ENCODE measurements at places on chromosomes 6 and 20.

DNA sequence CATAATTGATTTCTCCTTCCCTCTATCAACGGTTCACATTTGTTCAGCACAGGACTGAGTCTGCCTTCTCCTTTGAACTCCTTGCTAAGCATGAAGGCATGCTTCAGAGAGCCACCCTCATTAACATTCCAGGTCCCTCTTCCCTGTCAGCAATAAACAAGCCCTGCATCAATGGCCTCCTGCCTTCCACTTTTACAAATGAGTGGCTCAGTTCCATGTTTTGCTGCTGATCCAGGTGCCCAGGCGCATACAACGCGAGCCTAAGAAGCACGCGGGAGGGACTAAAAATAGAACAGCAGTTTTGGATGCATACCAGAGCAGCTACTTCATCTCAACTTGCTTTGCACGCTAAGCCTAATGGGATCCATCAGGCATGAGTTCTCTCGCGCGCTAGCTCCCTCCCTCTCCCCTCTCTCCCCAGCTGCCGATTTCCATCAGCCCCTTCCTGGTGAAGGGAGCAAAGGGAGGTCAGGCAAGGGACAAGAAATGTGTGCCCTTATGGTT, 53.4 kb downstream of the TRAF3IP2 start:
- DNase-seq, result peak; percentile 92

- no peak for DNase-seq
Observed at GRCh38 chr6:82245376-82245775, 2.2 kb downstream of the IBTK start.

- no peak for DNase-seq
Observed at GRCh38 chr20:48457193-48458002, 370.4 kb downstream of the PREX1 start.

GRCh38 chr20:62535964-62536363, 60.2 kb upstream of the GATA5 start:
- DNase-seq, result no peak

DNA sequence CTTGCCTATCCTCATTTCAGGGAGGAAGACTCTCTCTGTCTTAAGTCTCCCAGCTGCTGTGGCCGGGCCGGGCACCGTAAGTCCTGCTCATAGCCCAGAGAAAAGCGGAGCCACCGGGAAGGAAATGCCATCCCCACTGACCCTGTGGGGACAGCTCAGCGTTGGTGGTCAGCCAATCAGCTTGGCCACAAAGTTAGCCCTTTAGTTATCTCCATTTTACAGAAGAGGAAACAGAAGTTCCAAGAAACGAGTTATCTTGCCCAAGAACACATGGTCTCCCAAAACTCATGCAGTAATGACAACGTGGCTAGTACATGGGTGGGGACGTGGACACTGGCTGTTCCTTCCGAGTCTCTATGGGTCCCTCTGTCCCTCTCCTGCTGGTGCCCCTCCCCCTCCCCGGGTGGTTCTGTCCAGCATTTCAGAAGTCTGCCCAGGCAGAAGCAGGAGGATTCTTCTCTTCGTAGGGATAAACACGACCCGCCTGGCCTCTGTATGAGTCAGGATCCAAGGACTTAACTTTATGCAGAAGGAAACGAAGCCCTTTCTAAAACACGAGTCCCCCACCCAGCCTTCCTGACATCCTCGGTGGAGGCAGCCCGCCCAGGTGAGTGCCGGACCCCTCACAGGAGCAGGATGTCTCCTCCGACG, 273.8 kb downstream of the CDH4 start:
- DNase-seq, result no peak

GRCh38 chr6:116773886-116774285, 8.4 kb upstream of the FAM162B start:
- DNase-seq, result no peak
